ENCODE measurements at places on chromosomes 4 and X. TPM values are rescaled to one million over a fixed set of nuclear protein-coding genes. Genes with fewer than 3 reads are reported as not detected.
A peak's percentile ranks its signal among the peaks of the same experiment; 100 is the strongest.

Gene ARHGAP6
- total RNA-seq, result not detected

Gene GRIA3
- 0.36 TPM for total RNA-seq

Gene SETD7
- total RNA-seq, result 23.3 TPM

Gene TMEM150C
- 0.49 TPM for total RNA-seq

Gene AKAP4
- total RNA-seq, result not detected

Gene F8A1
- total RNA-seq, result 8.9 TPM

Gene DCAF4L1
- not detected for total RNA-seq

Gene XG
- total RNA-seq, result not detected

Gene MAGEE2
- 0.12 TPM for total RNA-seq

Gene SSX2
- total RNA-seq, result not detected

DNA sequence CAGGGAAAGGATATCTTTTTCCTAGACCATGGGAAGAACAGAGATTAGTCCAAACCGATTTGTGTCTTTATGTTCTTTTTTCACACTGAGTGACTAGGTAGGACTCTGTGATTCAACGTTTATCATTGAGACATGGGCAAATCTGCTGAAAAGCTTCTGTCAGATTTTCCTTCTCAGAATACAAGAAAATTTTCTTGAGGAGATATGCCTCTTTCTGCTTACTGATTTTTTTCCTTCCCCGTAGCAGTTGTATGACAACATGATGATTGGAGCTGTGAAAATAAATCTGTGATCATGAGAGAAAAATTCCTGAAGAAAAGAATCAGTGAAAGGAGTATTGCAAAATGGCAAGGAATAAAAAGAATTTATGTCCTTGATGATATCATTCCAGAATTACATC lies 130.6 kb upstream of the FAT4 start:
- no peak for DNase-seq

GRCh38 chr4:119184128-119184527 lies 28.4 kb upstream of the USP53 start:
- no peak for DNase-seq

DNA sequence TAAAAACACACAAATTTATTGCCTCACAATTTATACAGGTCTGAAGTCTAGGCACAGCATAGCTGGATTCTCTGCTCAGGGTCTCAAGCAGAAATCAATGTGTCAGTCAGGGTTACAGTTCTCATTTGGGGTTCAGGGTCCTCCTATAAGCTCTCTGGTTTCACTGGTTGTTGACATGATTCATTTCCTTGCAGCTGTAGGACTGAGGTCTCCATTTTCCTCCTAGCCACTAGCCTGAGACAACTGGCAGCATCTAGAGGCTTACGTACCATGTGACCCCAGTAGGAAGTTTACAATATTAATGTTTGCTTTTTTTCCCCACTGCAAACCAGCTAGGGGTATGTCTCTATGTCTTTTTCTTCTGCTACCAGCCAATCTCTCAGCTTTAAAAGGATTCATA lies 102.5 kb downstream of the CPEB2 start:
- no peak for DNase-seq

- no peak for DNase-seq
Observed at GRCh38 chr4:139710073-139710472, 44.5 kb downstream of the MGST2 start.

DNA sequence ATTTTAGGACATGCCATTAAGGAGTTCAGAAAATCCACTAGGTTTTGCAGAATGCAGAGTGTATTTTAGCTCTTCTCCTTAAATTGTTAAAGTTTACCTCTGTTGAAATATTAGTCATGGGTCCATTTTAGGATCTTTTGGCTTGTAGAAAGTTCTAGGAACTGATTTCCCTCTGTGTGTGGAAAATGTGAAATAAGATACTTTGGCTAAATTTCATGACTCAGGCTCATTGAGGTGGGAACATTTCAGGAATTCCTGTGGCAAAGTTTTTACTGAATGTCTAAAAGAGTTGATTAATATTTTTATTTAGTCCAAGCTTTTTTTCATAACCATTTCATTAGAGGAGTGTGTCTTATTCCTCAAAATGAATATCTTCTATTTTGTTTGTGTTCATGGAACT lies 7.0 kb downstream of the FHIP1A start:
- DNase-seq, result peak; percentile 53

DNA sequence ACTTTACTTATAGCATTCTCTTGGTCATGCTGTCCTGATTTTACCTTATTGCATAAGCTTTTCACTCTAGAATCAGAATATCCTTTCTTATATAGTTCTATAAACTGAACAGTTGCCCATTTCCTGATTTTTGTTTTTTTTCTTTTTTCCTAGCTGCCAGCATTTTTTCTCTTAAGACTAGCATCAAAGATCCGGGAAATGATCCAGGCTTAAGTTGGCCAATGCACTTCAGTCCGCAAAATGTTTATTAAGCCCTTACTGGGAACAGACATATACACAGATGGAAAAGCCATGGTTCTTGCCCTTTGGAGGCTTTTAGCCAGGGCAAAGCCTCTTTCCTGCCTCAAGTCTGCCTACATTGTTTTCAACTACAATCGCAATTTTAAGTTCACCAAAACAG lies 10.1 kb upstream of the BMP2K start:
- DNase-seq, result no peak

GRCh38 chr4:25859429-25860148 lies 3.2 kb downstream of the SEL1L3 start:
- peak; percentile 26 for DNase-seq

DNA sequence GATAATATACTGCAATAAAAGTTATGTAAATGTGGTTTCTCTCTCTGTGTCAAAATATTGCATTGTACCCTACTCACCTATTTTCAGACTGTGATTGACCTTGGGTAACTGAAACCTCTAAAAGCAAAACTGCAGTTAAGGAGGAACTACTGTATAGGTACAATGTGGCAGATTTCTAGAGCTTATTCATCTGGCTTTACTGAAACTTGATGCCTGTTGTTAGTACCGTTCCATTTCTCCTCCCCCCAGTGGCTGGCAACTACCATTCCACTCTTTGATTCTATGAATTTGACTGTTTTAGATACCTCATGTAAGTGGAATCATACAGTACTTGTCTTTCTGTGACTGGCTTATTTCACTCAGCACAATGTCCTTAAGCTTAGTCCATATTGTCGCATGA lies 61.9 kb downstream of the HOPX start:
- DNase-seq, result no peak

DNA sequence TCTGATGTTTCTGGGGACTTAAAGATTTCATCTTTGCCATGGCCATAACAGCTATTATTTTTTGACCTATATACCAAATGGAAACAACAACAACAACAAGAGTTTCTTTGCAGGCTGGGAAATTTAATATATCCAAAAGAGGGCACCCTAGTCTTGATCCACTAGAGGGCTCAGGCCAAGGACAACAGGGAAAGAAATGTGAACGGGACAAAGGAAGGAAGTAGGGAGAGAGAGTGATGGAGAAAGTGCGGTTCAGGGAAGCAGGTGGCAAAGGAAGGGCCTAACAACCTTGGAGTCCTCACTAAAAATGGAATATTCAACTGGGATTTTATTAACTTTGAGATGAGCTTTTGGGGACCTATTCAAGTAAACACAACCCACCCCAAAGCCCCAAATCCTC lies 67.8 kb upstream of the SCML1 start:
- DNase-seq, result no peak

GRCh38 chrX:63561425-63561824 lies 210.3 kb upstream of the SPIN4 start:
- DNase-seq, result peak; percentile 6

- no peak for DNase-seq
Observed at GRCh38 chr4:78190595-78190994, 133.5 kb downstream of the FRAS1 start.

GRCh38 chrX:45036161-45036560 lies 163.2 kb downstream of the KDM6A start:
- no peak for DNase-seq

- peak; percentile 92 for DNase-seq
Observed at GRCh38 chrX:150767475-150768131, 74.4 kb downstream of the MTMR1 start.

DNA sequence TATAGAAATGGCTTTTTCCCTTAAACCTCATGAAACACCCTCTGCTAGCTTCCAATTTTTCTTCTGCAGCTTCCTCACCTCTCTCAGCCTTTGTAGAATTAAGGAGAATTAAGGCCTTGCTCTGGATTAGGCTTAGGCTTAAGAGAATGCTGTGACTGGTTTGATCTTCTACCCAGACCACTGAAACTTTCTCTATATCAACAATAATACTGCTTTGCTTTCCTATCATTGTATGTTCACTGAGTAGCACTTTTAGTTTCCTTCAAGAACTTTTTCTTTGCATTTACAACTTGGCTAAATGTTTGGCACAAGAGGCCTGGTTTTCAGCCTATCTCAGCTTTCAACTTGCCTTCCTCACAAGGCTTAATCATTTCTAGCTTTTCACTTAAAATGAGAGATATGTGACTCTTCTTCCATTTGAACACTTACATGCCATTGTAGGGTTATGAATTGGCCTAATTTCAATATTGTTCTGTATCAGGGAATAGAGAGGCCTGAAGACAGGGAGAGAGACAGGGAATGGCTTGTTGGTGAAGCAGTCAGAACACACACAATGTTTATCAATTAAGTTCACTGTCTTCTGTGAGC lies 28.2 kb downstream of the TMEM154 start:
- DNase-seq, result no peak

DNA sequence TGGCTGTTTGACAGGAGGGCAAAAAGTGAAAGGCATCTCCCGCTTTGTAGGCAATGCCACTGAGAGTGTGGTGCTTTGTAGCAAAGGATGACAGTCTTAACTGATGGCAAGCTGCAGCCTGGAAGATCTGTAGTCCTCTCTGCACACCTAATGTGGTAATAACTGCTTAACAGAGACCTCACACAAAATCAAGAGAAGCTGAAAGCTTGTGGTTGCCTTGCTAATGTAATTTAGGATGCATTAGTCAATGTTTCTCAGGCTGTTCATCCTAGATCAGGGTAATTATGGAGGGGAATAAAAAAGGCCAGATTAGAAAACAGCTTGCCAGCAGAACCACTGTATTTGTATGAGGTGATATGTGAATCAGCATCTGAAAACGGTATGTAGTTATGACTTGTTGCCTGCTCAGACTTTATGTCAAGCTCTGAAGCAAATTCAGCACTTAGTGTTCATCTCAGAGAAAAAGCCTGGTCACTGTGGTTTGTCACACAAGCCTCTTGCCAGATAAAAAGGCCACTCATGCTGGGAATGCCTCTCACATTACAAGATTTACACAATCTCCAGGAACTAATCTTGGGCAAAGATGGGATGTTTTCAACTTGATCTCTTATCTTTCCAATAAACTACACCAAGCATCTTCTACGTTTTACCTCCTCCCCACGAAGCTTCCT lies 130.8 kb downstream of the ENOX2 start:
- peak; percentile 64 for DNase-seq

- no peak for DNase-seq
Observed at GRCh38 chrX:129736491-129736890, 2.3 kb upstream of the XPNPEP2 start.

DNA sequence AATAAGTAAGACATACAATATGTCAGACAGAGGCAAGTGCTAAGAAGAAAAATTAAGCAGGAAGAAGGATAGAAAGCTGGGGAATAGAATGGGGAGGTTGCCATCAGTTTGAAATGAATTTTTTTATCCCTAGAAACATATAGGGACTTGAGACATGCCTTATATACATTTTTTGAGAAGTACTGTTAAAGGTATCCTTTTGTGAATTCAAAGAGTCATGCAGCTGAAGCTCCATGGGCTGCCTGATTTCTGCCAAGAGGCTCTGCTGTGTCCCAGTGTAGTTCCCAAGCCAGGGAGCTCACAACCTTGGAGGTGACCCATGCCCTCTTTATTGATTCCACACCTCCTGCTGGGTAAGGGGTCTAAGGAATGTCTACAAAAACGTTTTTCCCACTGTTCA lies 564.6 kb upstream of the DIPK2B start:
- DNase-seq, result peak; percentile 27

DNA sequence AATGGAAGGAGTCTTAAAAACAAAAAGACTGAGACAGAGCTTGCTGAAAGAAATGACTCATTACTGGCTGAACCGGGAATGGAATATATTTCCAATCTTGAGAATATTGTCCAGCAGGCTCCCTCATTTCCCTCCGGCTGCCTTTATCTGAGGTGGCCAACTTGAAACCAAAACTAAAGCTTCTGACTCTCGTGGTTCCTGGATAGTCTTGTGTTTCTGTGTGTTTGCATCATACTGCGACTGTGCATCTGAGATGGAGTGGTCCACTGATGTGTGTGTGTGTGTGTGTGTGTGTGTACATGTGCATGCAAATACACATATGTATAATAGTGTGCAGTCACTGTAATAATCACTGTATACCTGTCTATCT lies 145.6 kb upstream of the SCML1 start:
- peak; percentile 82 for DNase-seq

- DNase-seq, result no peak
Observed at GRCh38 chr4:2071912-2072867, 13.1 kb downstream of the NAT8L start.

DNA sequence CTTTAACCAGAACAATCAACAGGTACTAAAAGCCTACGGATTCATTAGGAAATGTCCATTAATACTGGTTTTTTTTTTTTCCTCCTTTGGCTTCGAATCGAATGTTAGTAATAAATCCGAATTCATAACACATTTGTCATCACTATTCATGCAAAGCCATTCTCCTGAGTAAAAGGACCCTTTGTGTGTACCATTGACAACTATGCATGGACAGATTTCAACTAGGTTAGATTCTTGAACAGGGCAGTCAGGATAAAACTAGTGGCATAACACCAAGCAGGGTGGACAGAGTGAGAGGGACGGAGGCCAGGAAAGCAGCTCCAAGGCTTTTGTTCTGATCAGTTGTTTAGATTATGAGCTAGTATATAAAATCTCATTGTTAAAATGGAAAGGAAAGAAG lies 1722.0 kb upstream of the TENM3 start:
- DNase-seq, result peak; percentile 7

DNA sequence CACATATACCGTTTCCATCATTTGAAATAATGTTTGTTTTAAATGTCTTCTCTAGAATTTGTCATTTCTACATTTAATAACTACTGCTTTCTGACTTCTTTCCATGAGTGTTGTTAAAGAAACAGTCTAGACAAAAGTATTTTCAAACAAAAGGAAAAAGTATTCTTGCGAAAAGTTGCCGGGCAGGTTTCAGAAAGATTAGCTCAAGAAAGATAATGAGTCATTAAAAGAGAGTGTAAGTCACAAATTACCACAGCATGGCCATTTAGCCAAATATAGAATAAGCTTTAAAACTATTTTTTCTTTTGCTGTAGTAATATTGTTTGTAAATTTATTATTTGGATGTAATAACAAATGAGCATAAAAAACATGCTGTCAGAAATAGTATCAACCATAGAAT lies 493.0 kb downstream of the TLL1 start:
- DNase-seq, result no peak

- DNase-seq, result no peak
Observed at GRCh38 chr4:1266881-1267763, 18.2 kb upstream of the CTBP1 start.
